A549 treated with Mapracorat at 1 μM for 4 hours (cell line): ENCODE measurements at places on chromosomes 7 and 10. TPM values are rescaled to one million over a fixed set of nuclear protein-coding genes. Genes with fewer than 3 reads are reported as not detected.

The GRM8 gene
- total RNA-seq = not detected in 5 replicates

The CYCS gene
- total RNA-seq = 219 to 278 TPM (median 236 TPM) in 5 replicates

The SYT15B gene
- 2.1 to 4.1 TPM (median 3.2 TPM) in 5 replicates for total RNA-seq

The CACNB2 gene
- not detected in 5 replicates for total RNA-seq

The TFR2 gene
- total RNA-seq = 1.7 to 3.0 TPM (median 2.7 TPM) in 5 replicates

The MUC12 gene
- total RNA-seq = 12.5 to 22.8 TPM (median 18.6 TPM) in 5 replicates

The MYPN gene
- 2.2 to 3.0 TPM (median 2.3 TPM) in 5 replicates for total RNA-seq

The ATOH7 gene
- 0.12 to 0.27 TPM (median 0.17 TPM) in 4 of 5 replicates, not detected in the other for total RNA-seq

The LRRD1 gene
- not detected in 5 replicates for total RNA-seq
